ENCODE measurements at places on chromosomes 6 and 20.

DNA sequence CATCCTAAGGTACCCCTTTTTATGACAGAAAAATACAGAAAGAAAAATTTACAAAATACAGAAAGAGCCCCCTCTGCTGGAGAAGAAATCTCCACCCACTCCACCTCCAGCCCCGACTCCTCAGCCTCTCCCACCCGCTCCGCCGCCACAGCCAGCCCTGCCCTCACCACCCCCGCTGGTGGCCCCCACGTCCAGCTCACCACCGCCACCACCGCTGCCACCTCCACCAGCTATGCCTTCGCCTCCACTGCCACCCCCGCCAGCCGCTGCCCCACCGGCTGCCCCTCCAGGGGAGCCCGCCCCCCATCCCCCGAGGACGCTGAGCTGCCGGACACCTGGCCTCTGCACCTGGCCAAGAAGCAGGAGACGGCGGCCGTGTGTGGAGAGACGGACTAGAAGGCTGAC is 17.7 kb downstream of the WFDC2 start:
- DNase-seq, result no peak

DNA sequence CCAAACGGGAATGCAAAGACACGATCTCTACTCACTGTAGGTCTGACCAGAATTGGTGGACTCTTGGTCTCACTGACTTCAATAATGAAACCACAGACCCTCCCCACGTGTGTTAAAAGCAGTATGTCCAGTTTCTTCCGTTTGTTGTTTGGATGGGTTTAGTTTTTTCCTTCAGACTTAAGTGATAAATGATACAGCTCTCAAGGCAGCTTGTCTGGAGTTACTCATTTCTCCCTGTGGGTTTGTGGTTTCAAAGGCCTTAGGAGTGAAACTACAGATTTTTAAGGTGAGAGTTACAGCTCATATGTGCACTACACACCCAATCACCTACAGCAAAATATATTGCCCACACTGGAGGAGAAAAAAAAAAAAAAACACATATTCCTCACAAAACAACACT is 86.7 kb upstream of the STMND1 start:
- DNase-seq, result no peak

GRCh38 chr6:39166912-39167290 is 51.9 kb upstream of the SAYSD1 start:
- DNase-seq, result no peak

- DNase-seq, result no peak
Measured at GRCh38 chr6:36682328-36683144, 4.0 kb downstream of the CDKN1A start.

DNA sequence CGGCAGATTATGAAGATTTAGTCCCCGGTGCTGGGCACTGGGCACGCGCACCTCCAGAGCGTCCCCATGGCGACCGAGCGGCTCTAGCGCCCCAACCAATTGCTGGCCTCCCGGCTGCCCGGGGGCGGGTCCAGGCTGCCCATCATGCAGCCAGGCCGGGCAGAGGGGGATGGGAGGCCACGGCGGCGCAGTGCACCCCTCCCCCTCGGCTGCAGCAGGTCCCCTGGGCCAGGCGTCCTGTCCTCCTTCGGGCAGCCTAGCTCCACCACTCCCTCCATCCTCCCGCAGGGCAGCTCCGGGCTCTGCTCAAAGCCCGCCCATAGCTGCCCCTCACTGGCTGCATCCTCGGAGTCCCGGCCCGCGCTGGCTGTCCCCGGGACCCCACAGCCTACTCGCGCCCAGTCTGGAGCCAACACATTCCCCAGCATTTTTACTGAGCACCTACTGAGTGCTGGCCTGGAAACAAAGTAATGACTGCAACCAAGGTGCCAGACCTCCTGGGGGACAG is 99.4 kb downstream of the ASXL1 start:
- peak; percentile 27 for DNase-seq

GRCh38 chr6:56475736-56476457 is 166.8 kb downstream of the DST start:
- no peak for DNase-seq

GRCh38 chr6:14921170-14921569 is 324.7 kb upstream of the JARID2 start:
- DNase-seq, result no peak

- DNase-seq, result peak; percentile 68
Measured at GRCh38 chr6:292506-293192, 362 bp downstream of the DUSP22 start.

- DNase-seq, result no peak
Measured at GRCh38 chr20:58435237-58435636, 46.2 kb downstream of the VAPB start.

DNA sequence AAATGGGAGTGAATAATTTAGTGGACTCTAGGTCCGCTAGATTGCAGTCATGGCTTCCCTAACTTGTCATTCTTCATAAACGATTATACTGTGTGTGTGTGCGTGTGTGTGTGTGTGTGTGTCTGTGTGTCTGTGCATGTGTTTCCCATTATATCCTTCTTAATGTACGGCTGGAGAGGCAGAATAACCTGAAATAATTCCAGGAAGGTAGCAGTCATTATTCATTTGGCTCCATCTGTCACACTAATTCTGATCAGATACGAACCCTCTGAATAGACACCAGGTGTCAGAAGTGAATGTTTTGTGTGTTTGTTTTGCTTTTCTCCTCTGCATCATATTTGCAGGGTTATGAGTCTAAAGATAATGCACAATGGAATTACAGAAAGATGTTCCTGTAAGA is 372.9 kb downstream of the DOK5 start:
- DNase-seq, result no peak

DNA sequence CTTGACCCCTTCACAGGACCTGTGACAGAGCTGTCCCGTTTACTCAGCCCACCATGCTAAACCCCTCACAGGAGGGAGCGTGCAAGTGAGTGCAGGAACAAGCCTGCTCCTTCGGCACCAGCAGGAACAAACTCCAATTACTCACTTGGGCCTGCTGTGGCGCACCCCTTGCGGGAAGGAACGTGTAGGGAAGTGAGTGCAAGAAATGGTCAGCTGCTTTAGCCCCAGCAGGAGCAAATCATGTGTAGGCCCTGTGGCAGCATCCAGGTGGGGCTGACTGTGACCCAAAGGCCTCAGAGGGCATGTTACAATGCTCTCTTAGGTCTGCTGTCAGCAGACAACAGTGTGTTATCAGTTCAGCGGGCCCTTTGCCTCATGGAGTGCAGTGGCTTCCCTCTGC is 574.4 kb downstream of the PRKN start:
- no peak for DNase-seq

DNA sequence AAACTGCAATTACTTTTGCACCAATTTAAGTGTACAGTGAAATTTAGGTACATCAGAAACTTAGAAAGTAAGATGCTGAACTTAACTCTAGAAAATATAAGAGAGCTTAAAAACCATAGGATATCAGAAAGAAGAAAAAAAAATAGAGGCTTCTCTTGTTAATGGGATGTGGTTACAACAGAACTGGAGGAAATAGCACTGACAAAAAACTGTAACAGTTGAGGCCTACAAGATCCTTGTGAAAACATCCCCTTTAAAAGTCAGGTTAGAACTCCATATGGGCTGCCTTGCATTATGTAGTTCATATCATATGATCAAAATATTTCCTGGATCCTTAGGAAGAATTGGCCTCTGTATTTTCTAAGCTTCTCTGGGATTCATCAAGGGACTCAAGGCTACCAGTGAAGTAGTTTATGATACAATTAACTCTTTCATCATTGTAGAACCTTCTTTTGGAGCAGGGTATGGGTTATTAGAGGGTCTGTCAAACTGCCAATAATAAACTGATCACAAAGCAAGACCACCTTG is 24.8 kb downstream of the MTCL3 start:
- no peak for DNase-seq

- DNase-seq, result peak; percentile 50
Measured at GRCh38 chr20:33812908-33813462, 1.8 kb downstream of the CHMP4B start.

DNA sequence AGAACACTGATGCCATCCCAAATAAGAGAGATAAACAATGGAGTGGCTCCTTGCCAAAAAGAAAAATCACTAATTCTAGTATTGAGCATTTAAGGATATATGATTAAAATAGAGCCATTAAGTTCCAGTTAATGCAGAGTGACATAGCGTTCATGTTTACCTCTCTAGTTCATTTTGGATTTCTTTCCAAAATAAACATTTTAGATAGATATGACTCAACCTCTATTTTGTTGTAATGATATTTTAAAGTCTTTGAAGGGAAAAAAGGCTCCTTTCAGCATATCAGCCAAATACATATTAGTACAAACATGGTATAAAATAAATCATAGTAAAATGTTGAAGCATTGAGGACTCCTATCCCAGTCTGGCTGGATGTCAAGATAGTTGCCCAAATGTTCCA is 33.4 kb downstream of the RWDD2A start:
- no peak for DNase-seq

- no peak for DNase-seq
Measured at GRCh38 chr6:151082079-151082478, 157.7 kb upstream of the AKAP12 start.

DNA sequence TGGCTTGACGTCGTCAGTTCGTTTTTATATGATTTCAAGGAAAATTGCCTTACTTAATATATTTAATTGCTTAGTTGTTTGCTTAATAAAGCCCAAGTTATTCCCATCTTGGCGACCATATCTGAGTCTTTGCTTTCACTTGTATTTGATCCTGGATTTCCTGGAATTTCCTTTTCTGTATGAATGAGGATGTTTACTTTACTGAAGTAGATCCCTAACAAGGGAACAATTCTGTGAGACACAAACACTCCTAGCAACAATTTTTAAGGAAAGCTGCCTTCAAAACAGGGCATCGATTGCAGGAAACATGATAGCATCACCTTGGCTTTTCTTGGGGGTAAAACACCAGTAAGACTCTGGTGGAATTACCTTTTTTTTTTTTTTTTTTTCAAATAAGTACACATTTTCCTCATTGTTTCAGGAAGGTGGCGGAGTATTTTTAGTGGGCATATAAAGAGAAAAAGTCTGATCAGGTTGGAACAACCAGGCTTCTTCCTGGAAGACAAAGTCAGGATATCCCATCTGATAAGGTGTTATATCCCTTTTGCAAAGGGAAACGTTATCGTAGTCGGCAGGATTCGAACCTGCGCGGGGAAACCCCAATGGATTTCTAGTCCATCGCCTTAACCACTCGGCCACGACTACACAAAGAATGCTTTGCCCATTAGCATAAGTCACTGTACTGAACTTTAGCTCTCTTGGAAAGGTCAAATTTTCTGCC is 68.5 kb upstream of the ZNF184 start:
- peak; percentile 46 for DNase-seq

GRCh38 chr20:50264534-50265145 is 74.0 kb downstream of the CEBPB start:
- DNase-seq, result no peak

GRCh38 chr6:90297115-90297866 is 648 bp upstream of the BACH2 start:
- DNase-seq, result no peak

- DNase-seq, result no peak
Measured at GRCh38 chr6:46138281-46138680, 8.5 kb downstream of the ENPP4 start.

All from HAP-1 (cell line).